Hippocampal formation (tissue), 2 donors: ENCODE measurements at places on chromosomes 2 and 18.

DNA sequence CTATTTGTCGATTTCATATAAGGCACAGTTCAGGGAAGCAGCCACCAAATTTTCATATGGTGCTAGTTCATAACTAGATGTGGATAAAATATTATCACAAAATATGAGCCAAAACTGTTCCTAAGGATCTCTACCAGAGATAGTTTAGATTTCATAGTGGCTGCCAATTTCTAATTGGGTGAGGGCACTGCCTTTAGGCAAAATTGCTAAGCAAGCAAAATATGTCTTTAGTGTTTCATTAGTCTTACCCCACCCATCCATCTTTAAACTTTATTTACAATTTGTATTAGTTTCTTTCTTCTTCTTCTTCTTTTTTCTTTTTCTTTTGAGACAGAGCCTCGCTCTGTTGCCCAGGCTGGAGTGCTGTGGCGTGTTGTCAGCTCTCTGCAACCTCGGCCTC lies 77.1 kb upstream of the SLC4A10 start:
- no peak for DNase-seq

- DNase-seq = no peak
Measured at GRCh38 chr2:165846056-165846455, 52.0 kb upstream of the GALNT3 start.

DNA sequence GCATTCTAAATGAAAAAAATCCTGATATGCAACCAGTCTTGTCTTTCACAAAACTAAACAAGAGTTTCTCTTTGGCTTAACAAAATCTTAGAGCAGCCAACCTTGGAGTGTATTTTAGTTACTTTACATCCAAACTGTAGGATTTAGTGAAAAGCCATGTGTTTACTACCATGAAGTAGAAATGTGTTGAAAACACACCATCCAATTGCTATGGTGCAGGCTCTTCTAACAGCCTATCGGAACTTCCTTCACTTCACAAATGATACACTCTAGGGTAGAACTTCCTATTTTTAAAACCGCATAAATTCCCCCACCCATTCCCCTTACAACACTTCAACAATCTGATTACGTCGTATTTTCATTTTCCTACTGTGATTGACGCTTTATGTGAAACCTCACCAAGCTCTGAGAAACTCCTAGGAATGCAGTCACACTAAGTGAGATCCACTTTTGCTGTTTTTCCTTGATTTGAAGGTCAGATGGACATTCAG lies 74.4 kb upstream of the MAP4K4 start:
- no peak for DNase-seq

DNA sequence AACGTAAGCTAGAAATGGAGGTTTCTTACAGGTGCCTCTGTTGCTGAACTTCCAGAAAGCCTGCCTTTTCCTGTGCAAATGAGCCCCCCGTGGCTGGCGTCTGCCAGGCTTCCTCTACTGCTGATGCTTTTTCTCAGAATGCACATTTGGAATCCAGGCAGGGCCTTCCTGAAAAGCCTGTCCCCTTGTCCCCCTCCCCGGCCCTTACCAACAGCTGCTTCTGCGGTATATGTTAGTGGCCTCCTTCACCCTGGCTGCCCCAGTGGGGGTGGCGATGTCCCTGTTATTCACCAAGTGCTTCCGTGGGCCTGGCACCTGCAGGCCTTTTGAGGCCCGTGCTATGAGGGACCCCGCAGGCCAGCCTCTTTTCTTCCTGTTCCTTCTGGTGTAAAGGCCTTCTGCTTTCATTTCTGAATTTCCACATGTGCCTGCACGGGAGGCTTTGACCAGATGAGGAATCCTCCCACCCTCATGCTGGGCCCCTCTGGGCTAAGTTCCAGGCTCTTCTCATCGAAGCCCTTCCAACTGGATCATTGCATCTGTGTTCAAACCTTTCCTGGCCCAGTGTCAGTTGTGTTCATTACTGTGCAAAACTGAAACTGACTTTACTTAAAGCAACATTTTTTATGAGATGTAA lies 10.4 kb downstream of the CNDP2 start:
- no peak for DNase-seq

DNA sequence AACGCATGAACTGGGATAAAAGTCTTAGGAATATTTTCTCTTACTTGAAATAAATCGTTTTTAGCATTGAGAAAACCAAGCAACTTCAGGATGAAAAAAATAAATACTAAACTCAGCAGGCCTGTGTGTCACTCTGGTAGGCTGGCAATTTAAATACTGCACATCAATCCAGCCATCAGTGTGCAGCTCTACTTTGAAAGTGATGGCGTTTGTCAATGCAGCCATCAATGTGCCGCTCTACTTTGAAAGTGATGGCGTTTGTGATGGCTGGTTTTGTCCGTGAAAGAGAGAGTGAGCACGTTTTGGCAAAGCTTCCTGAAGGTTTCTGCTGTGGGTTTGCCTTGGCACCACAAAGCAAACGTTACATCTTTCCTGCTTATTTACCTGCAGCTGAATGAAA lies 543.5 kb upstream of the SALL3 start:
- DNase-seq = no peak
